KBM-7 (cell line): ENCODE measurements at places on chromosomes 5 and 9.

DNA sequence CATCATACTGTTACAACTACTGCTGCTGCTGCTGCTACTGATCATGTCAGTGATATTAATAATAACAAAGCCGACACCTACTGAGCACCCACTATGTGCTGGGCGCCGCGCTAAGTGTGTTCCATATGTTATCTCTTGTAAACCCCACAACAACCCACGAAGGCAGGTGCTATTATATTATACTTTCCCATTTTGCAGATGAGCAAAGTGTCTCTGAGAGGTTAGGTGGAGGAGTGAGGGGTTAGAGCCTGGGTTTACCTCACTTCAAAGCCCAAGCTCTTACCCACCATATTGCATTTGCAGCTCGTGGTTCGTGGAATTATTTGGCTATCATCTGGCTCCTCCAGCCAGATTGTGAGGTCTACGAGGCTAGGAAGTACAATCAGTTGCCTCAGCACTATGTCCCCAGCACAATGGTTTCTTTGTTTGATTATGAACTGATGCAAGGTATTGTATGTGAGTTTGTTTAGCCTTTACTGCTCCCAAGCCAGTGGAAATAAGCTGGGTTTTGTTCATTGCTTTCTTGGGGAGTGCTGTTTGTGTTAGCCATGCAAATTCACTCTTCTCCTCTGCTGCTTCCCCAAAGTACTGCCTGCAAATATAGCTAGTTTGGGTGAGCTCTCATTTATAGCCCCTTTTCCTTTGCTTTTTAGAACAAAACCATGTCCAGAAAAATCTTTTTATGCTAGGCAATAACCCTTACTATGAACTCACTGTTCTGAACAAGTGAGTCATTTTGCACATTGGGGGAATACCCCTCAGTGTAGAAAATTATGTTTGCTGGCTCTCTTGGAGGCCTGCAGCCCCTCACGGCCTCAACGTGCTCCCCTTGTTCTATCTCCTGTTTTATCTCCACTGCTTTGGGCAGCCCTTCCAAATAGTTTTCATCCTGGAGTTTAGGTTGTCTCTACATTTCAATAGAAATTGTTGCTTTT lies 47.9 kb downstream of the ALG2 start:
- no peak for DNase-seq

DNA sequence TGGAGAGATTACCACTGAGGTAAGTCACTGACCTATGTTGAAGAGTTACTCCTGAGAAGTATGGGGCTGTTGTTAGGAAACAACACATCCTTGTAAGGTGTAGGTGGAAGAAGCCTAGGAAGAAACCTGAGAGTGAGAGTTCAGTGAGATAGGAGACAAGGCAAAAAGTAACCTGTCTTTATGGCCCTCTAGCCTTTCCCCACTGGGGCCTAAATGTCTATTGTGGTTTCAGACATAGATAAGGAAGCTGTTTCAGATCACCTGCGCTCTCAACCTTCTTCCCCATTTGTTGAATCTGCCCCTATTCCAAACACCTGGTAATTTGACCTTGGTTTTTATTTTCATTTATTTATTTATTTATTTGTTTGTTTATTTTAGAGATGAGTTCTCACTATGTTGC lies 397.1 kb upstream of the RORB start:
- DNase-seq: no peak

DNA sequence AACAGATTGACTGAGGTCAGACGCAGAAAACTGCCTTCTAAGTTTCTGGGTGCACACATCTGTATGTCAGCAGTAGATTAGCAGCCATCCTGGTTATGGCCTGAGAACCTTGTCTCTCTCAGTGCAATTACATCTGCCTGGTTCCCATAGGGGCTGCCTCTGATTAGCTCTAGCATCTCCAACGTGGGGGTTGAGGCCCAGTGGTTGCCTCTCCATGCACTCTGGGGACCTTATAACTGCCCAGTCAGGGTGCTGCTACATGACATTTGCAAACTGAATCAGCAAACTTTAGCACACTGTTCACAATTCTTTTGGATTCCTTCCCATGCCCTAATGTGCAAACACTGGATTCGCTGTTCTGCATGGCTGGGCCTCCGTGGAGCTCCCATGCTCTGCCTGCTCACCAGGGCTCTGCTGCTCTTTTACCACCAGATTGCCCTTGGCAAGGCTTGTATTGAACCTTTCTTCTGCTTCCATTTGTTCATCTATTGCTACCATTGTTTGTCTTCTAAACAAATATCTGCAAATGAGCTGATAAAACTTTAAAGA lies 36.2 kb downstream of the SNX18 start:
- no peak for DNase-seq

DNA sequence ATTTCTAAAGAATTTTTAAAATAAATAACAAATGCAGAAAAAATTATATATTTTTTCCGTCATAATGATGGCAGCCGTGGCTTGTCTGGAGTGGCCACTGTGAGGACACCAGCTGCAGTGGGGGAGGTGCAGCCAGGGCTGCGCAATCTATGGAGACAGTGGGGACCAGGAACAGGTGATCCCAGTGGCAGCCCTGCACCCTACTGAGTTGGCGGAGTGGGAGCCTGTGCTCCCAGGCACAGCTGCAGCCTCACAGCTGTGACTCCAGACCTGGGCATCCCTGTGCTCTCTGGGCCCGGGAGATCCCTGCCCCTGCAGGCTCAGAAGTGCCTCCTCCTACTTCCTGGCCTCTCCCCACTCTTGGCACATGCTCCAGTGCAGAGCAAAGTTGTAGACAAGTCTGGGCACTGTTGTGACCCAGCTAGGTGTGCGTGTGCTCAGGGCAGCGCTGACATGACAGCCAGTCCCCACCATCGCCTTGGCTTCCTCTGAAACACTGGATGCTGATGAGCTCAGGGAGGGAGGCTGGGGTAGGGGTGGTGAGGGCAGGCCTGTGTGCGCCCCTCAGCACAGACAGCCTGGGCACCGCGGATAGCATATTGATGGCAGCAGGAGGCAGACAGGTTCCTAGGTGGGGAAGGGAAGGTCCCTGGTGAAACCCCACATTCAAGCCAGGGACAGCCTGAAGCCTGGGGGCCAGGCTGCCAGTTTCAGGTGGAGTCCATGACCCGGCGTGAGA lies 96.0 kb upstream of the PRR16 start:
- DNase-seq: no peak

GRCh38 chr9:82201196-82201595 lies 212.6 kb downstream of the SPATA31D1 start:
- no peak for DNase-seq

DNA sequence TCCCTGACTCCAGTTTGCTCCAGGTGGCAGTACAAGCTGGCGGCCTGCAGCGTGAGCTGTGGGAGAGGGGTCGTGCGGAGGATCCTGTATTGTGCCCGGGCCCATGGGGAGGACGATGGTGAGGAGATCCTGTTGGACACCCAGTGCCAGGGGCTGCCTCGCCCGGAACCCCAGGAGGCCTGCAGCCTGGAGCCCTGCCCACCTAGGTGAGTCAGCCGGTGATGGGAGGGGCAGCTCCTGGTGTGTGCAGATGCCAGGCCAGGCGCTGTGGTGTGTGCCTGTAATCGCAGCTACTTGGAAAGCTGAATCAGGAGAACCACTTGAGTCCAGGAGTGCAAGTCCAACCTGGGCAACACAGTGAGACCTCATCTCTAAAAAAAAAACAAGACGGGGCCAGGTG lies 10.0 kb upstream of the CACFD1 start:
- no peak for DNase-seq

DNA sequence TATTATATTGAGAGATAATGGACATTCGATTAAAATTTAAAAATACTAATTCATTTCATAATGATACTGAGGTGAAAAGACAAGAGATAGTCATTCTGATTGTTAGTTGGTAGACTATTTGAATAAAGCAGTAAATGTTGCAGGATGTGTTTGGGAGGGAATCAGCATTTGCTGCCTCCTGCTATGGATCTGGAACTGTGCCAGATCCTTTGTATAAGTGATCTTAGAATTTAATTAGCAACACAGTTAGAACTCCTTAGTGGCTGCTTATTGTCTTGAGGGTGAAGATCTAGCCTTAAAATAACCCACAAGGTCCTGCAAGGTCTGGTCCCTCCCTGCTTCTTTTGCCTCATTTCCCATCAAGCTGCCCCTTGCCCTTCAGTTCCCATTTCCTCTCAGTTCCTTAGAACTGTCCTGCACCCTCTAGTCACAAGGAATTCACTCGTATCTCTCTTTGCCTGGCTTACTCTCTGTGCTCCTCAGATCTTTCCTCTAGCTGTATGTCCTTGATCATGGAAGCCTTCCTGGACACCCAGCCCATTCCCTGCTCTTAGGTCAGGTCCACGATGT lies 12.5 kb downstream of the LECT2 start:
- DNase-seq: no peak

DNA sequence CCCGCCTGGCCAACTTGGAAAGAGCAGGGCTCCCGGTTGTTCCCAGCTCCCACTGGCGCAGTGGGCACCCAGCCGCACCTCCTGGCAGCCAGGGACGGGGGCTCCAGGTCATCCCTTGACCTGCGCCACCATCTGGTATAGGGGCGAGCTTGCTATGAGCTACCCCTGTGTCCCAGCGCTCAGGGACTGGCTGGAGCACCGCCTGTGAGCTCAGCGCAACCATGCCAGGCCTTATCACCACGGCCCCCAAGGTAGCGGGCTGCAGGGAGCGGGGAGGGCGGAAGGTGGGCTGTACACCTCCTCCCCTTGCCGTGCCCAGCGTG lies 15.4 kb upstream of the RASA1 start:
- no peak for DNase-seq

DNA sequence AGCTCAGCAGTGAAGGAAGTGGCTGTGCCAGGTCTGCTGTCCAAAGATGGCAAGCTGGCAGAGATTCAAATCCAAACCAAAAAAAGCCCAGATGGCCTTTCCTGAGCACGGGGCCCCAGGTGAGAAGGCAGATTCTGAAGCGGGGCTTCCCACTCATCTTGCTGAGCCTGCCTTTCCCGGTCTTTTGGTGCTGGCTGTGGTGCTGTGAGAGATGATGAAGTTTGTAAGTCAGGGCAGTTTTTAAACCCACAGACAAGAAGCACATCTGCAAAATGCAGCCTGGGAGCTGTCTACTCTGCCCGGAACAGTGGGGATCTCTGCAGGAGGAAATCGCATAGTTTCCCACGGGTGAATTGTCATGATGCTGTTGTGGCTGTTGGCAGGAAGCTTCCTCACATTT lies 85.0 kb upstream of the IRX4 start:
- DNase-seq: no peak

DNA sequence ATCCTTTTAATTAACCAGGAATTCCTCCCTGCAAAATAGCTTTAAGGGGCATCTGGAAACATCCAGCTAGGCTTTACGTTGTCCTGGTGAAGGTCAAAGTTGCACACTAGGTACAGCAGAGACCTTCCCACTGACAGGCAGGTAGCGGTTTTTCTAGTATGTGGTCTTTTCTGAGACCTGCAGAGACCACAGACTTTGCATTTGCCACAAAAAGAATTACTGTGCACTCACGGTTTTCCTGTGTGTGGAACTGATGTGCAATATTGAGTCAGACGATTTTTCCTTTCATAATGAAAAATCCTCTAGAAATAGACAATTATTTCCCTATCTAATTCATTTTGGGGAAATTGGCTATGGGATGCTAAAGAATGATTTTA lies 417.0 kb upstream of the ADAMTSL1 start:
- DNase-seq: no peak

DNA sequence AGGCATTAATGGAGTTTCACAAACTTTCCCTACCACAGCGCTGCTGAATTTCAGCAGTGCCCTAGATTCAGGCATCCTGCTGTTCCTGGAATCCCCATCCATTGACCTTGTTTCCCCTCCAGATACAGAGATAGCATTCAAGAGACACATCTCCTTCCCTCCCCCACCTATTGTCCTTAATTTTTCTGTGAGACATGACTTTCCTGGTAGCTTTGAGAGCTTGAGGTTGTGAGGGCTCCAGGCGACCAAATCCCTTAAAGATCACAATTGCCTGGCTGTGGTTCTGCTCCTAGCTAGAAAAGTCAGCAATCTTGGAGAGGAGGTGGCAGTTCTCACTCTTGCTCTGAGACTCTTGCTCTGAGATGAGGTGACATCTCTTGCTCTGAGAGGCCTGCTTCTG lies 48.0 kb downstream of the PRR16 start:
- DNase-seq: no peak
